ENCODE measurements at places on chromosomes 3 and 15. TPM values are rescaled to one million over a fixed set of nuclear protein-coding genes. Genes with fewer than 3 reads are reported as not detected.

The PRSS50 gene
- not detected for total RNA-seq

- H3K36me3 ChIP-seq, result no peaks in the 10 kb centered on the region
- H3K4me1 ChIP-seq, result no peaks in the 10 kb centered on the region
- no peak for DNase-seq
- H3K27ac ChIP-seq, result no peak overlapping the region
Measured at GRCh38 chr3:23648996-23649395, 156.8 kb upstream of the UBE2E1 start.

DNA sequence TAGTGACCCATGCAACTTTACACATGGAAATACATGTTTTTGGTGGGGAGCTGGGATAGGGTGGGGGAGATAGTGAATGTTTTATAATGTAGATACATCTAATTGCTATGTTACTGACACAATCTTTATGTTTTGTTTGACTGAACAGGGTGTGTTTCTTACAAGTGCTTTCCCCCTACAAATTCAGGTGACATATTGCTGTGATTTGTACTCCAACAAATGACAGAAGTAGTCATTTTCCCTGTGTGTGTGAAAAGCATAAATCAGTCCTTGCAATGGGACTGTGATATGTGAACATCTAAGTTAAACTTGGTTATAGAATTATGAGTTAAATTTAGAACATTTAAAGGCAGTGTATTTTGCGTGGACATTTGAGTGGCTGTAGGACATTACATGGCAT, 27.3 kb downstream of the OTOL1 start:
- no peak overlapping the region for H3K4me3 ChIP-seq
- H3K27ac ChIP-seq, result no peak overlapping the region
- H3K4me1 ChIP-seq, result no peaks in the 10 kb centered on the region
- no peaks in the 10 kb centered on the region for H3K36me3 ChIP-seq

- H3K4me1 ChIP-seq, result no peaks in the 10 kb centered on the region
- no peak overlapping the region for H3K27ac ChIP-seq
- H3K4me3 ChIP-seq, result no peak overlapping the region
- no peak for DNase-seq
Measured at GRCh38 chr3:99114565-99115291, 213.2 kb upstream of the DCBLD2 start.

GRCh38 chr15:80179025-80179759, 26.4 kb downstream of the FAH start:
- DNase-seq, result no peak
- H3K4me3 ChIP-seq, result no peak overlapping the region
- H3K27ac ChIP-seq, result no peak overlapping the region
- peaks cover 7% of the 10 kb centered on the region for H3K36me3 ChIP-seq

DNA sequence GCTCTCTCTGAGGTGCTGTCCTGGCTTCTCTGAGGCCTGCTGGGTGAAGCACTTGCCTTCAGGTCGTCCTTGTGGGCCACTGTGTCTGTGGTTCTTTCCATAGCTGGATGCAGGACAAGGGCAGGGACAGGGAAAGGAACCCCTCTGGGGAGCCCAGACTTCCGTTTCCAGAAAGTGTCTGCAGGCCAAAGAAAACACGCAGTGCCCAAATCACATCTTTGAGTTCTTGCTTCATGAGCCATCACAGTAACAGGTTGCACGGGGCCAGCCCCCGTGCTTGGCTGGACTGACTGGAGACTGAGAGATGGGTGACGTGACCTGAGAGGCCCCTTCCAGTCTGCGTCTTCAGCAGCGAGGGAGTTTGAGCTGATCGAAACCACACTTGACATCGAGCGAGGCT, 115.8 kb downstream of the GABRG3 start:
- no peak for DNase-seq
- no peaks in the 10 kb centered on the region for H3K36me3 ChIP-seq
- no peak overlapping the region for H3K27ac ChIP-seq
- no peaks in the 10 kb centered on the region for H3K4me1 ChIP-seq

DNA sequence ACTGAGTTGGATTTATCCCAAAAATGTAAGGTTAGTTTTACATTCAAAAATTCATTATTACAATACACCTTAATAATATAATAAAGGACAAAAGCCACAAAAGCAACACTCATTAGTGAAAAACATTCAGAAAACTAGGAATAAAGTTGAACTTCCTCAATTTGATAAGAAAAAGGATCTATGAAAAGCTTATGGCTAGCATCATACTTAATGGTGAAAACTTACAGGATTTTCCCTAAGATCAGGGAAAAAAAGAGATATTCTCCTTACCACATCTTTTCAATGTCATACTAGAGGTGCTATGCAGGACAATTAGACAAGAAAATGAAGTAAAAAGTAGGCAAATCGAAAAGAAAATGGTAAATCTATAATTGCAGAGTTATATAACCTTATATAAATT, 279.9 kb downstream of the CGGBP1 start:
- DNase-seq, result no peak
- no peak overlapping the region for H3K27ac ChIP-seq
- peaks cover 2% of the 10 kb centered on the region for H3K36me3 ChIP-seq
- H3K4me1 ChIP-seq, result no peaks in the 10 kb centered on the region
- H3K4me3 ChIP-seq, result no peak overlapping the region

DNA sequence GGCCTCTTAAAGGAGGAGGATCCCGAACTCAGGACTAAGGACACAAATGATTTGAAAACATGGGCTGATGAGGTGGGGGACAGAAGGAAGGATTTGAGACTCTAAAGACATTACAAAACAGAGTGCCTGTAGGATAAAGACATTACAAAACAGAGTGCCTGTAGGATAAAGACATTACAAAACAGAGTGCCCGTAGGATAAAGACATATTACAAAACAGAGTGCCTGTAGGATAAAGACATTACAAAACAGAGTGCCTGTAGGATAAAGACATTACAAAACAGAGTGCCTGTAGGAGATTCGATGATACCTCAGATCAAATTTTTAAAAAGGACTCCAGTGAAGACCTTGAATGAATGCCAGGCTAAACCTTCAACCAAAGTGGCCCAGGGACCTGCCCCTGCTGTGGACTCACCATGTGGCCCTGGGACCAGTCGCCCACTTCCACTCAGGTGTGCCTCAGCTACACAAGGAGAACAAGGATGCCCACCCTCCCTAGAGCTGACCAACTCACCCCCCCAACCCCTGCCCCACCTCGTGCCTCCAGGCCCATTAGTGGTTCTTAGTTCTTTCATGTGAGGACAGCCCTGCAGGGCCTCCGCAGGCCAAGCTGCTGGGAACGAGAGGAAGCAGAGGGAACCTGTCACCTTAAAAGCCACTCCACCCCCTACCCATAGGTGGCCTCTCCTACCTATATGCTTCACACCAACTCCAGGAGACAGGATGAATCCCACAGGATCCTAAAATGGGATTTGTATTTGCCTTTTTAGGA, 59.8 kb downstream of the SH3BP5 start:
- H3K27me3 ChIP-seq, result no peaks in the 10 kb centered on the region
- peak overlapping the region; percentile 84 for H3K4me3 ChIP-seq
- H3K4me1 ChIP-seq, result peaks cover 78% of the 10 kb centered on the region
- peak overlapping the region; percentile 99 for H3K27ac ChIP-seq
- DNase-seq, result no peak

Measured in T-helper 17 cell (primary cell).